ENCODE measurements at places on chromosomes 6 and 20. TPM values are rescaled to one million over a fixed set of nuclear protein-coding genes. Genes with fewer than 3 reads are reported as not detected.

The DUSP15 gene
- total RNA-seq = not detected

The KCNG1 gene
- total RNA-seq = 16.7 TPM

The BPIFA1 gene
- total RNA-seq = not detected

The ECT2L gene
- total RNA-seq = not detected

The KIAA0408 gene
- total RNA-seq = 0.37 TPM

The FABP7 gene
- total RNA-seq = 0.71 TPM

The SEMG1 gene
- not detected for total RNA-seq

The ENPP3 gene
- total RNA-seq = 0.37 TPM

The OR12D3 gene
- not detected for total RNA-seq

The TRIM10 gene
- total RNA-seq = not detected

The SMLR1 gene
- not detected for total RNA-seq

The RPRD1B gene
- 15.6 TPM for total RNA-seq

The STX11 gene
- 0.55 TPM for total RNA-seq

The WFDC12 gene
- not detected for total RNA-seq

The RCAN2 gene
- 3.7 TPM for total RNA-seq

The PCSK2 gene
- total RNA-seq = under 0.01 TPM

The SLC44A4 gene
- not detected for total RNA-seq

The TTK gene
- 2.8 TPM for total RNA-seq

The AKAP12 gene
- 67.4 TPM for total RNA-seq

The TPBG gene
- total RNA-seq = 53.2 TPM

The TULP4 gene
- 107 TPM for total RNA-seq

The THBS2 gene
- 1,330 TPM for total RNA-seq

The GPX5 gene
- total RNA-seq = not detected

The CGA gene
- total RNA-seq = 0.09 TPM

The ALDH8A1 gene
- total RNA-seq = 0.46 TPM

The PCMT1 gene
- 74.7 TPM for total RNA-seq

The PRIM2 gene
- total RNA-seq = 54.0 TPM

The TDRD6 gene
- 0.46 TPM for total RNA-seq

The PNISR gene
- total RNA-seq = 54.6 TPM
